MCF 10A (cell line): ENCODE measurements at places on chromosomes 11 and 22. TPM values are rescaled to one million over a fixed set of nuclear protein-coding genes. Genes with fewer than 3 reads are reported as not detected.

GRCh38 chr11:122799406-122800105 is 38.7 kb upstream of the CRTAM start:
- no peak for DNase-seq

GRCh38 chr22:45438336-45438735 is 24.8 kb downstream of the RIBC2 start:
- DNase-seq = no peak

GRCh38 chr11:75341612-75342011 is 9.8 kb downstream of the ARRB1 start:
- no peak for DNase-seq

DNA sequence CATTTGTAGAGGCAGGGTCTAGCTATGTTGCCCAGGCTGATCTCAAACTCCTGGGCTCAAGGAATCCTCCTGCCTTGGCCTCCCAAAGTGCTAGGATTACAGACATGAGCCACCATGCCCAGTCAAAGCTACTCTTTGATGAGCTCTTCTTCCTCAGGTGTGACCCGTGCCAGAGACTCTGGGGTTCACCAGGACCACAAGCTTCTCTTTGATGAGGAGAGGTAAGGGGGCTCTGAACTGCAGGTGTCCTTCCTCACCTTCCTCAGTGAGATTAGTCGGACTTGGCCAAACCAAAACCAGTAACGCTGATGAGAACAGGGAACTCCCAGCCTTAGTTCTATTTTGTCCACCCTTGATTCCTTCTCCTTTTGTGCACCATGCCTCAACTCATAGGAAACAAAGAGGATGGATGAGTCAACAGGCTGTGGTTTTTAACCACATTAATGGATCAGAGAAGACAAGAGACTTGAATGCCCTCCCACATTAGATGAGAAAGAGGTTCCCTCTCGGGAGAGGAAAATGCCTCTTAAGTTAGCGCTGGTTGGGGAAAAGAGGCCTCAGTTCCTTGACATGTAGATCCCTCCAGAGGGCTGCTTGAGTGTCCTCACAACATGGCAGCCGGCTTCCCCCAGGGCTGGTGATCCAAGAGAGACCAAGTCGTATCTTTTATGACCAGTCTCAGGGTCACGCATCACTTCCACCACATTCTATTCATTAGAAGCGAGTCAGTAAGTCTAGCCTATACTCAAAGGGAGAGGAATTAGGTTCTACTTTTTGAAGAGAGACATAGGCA is 25.7 kb upstream of the CTR9 start:
- peak; percentile 66 for DNase-seq

DNA sequence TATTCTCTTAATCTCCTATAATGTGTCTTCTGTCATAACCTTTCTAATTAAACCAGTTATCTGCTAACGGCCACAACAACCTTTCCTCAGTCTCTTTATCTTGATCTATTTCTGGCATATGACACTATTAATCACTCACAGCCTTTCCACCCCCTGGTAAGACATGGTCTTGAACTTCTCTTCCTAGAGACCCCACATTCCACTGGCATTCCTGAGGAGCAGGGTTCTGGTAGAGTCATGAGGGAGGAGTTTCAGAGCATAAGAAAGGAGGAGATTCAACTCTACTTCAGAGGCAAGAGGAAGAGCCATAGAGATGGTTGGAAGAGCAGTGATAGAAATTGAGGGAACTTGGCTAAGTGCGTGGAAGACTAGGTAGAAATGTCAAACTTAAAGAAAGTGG is 325.6 kb downstream of the BLID start:
- no peak for DNase-seq

DNA sequence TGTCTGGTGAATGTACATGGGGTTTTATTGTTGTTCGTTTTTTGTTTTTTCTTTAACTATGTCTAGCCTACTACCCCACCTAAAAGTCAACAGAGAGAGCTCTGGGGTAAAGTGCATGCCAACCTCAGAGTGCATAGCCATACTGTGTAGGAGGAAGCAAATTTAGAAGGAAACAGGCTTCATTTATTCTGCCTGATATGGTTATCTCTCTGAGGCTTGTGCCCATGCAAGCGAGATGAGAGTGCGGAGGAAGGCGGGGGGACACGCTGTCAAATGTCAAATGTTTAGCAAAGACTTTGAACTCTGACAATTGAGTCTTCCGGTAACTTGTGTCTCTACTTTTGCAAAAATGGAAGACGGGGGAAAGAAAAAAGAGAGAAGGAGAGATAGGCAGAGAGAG is 295.5 kb downstream of the ETS1 start:
- DNase-seq = no peak

GRCh38 chr22:44464000-44464399 is 34.0 kb downstream of the RTL6 start:
- no peak for DNase-seq

FOLR2 gene
- not detected in 2 replicates for total RNA-seq

CCS gene
- 25.8 and 34.4 TPM in 2 replicates for total RNA-seq

LSP1 gene
- total RNA-seq = 3.3 and 3.7 TPM in 2 replicates
